Upper lobe of right lung (tissue), 1 donor: ENCODE measurements at places on chromosomes 4 and X.

GRCh38 chrX:151780621-151781020 is 46.1 kb downstream of the CNGA2 start:
- no peak for DNase-seq

- DNase-seq: no peak
These were observed 107.6 kb downstream of the QRFPR start for GRCh38 chr4:121273191-121273590.

GRCh38 chr4:99640676-99641075 is 17.0 kb downstream of the C4orf54 start:
- no peak for DNase-seq

DNA sequence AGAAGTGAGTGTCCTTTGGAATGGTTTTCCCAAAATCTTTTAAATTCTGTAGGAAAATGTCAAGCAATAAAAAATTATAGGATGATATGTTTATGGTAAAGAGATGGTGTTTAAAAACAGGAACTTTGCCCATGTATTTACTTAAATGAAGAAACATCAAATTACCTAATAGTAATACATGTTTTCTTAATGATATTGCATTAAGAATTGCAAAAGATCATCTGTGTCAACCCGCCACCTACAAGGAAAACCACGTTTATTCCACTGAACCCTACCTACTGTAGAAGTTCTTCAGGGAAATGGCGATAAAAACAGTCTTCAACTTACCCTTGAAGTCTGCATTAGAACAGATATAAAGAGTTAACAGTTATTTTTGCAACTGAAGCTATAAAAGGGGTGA is 67.2 kb upstream of the NDP start:
- DNase-seq: no peak

DNA sequence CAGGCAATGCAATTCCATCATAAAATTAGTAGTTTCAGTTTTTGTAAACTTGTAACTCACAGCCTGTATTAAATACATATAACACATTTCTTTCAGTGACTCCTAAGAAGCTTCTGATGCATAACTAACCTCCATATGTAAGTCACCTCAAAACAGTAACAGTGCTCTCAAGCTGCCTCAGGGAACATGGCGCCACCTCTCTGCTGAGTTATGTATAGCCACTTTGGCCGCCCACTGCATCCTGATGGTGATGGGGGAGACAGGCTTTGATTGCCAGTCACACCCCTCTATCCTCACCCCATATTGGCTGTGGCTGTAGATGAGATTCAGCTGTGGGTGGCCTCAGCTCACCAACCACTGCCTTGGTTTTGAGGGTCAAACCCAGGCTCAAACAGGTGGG is 54.3 kb downstream of the LRBA start:
- DNase-seq: no peak

DNA sequence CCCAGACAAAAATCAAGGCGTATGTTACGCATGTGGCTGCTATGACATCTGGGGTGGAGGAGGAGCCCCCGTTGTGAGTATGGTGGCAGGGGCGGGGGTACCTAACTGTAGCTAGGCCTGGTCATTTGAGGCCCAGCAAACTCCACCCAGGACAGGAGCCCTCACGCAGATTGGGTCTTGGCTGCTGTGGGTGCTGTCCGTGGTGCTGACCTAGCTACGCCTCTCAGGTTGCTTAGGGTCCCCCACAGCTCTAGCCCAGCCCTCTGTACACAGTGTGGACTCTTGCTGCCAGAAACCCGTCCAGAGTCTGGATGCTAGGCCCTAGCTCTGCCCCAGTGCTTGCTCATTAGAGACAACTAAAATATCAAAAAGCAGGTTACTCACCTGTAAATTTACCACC is 146.7 kb upstream of the PSAPL1 start:
- no peak for DNase-seq

DNA sequence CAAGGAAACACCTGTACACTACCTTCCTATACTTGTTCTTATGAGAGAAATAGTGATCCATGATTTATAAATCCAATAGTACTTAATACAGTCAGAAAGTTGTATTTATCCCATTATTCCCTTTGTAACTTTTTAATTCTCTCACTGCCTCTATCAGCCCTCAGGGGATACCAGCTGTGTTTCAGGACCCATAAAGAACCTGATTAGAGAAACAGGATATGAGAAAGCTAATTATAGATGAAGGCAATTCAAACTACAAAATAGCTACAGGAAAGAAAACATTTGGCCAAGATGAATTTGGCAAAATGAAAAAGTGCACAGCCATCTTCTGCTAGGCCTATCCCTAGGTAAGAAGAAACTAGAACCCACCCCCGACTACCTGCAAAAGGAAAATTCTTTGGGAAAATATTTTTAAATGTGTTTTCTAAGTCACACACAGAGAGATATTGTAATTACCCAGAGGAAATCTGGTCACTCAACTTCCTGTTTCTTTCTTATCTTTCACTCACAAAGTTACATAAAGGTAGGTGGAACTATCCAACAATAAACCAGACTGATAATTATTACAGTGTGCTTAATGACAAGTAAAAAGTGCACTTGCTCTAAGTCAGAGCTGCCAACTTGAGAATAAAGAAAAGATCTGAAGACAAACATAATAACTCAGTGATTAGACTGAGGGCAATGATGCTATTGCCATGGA is 836.5 kb upstream of the HTR2C start:
- DNase-seq: no peak

GRCh38 chrX:118971552-118971951 is 2.9 kb upstream of the LONRF3 start:
- no peak for DNase-seq

DNA sequence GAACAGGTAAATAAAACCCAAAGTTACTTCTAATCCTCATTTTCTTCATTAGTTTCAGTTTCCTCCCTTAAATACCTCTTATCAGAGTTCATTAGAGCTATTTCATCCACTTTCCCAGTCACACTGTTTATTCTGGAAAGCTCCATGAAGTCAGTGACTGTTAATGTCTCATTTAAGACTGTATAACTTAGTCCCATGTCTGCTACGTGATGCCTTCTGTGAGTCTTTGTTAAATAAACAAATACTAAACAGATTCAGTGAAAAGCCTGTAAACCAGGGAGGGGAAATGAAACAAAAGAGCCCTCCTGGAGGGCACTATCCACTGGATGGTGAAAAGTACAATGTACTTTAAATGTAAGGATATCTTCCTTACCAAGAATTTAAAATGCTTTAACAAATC is 24.7 kb downstream of the ACE2 start:
- no peak for DNase-seq

DNA sequence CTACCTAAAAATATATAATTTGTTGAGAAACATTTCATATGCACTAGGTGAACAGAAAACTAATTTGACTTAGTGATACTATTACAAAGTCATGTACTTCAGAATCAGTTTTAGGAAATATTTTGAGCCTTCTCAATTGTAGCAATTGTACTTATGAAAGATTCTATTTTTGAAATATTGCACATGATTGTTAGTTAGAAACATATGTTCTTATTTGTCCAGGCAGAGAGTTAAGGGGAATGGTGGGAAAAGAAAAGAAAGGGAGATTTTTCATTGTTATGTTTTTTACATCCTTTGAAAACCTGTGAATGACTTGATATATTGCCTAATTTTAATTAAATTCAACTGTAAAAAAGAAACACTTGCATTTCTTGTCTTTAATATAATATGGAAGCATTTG is 66.0 kb downstream of the GLRB start:
- no peak for DNase-seq

GRCh38 chrX:7059214-7059838 is 88.2 kb upstream of the STS start:
- DNase-seq: no peak

DNA sequence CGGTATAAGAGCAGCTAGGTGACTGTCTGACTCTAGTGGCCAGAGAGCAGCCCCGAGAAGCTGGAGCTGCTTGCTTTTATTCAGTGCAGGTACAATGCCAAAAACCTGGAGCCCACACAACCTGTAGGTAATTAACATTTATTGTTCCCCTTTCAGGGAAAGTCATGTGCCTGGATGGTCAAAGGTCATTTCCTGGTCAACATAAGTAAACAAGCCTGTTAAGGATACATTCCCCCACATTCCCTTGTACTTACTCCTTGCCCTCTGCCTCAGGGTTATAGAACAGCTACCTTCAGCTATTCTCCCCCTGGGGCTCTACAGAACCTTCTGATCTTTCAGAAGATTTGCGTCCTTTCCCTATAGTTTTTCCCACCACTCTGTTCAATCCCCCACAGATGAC is 253.4 kb downstream of the TMA16 start:
- no peak for DNase-seq

- no peak for DNase-seq
These were observed 236.3 kb upstream of the ADAMTS3 start for GRCh38 chr4:72805284-72805683.

DNA sequence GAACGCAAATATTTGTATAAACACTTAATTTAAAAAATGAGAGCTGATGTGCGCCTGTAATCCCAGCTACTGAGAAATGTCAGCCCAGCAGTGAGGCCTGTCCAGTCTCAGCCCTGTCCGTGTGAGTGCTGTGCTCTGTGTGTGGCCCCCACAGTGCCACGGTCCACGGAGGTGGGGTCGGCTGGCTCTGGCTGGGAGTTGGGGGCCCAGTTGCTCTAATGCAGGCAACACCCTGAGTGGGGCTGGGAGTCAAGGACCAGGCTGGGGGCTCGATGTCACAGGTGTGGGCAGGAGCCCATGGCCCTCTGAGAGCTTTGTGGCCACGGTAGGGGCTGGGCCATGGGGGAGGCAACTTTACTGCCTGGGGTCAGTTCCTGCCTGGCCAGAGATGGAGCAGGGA is 12.8 kb downstream of the PCGF3 start:
- DNase-seq: no peak

GRCh38 chrX:41153448-41153847 is 68.2 kb downstream of the USP9X start:
- no peak for DNase-seq

GRCh38 chrX:134013092-134013497 is 27.7 kb upstream of the GPC3 start:
- no peak for DNase-seq

DNA sequence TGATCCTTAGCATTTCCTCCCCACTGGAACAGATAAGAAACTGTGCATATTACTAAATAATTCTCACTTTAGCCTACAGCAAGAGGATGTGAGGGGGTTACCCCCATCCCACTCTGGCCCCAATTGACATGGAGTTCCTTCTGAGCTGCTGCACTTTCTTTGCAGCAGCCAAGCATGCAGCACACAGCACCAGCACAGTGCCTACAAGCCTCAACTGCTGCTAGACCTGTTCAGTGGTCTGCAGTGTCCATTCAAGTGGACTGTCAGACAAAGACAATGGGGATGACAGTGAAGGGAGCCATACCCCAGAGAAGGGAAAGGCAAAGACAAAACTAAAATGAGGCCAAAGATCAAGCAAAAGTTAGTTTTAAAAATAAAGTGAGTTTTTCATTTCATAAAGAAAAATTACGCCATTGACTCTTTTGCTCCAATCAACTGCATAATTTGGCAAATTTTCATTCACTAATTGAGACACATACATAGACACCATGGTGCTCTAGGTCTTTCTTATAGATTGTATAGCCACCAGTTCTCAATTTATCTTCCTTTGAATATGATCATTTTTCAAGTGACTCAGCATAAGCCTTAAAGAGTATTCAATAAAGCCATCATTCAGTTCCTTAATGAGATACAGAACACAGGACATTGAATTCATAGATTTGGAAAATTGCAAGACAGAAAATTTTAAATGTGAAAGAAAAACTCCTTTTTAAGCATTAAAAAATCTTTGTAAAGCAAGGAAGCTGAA is 410.6 kb downstream of the HNRNPD start:
- DNase-seq: no peak

DNA sequence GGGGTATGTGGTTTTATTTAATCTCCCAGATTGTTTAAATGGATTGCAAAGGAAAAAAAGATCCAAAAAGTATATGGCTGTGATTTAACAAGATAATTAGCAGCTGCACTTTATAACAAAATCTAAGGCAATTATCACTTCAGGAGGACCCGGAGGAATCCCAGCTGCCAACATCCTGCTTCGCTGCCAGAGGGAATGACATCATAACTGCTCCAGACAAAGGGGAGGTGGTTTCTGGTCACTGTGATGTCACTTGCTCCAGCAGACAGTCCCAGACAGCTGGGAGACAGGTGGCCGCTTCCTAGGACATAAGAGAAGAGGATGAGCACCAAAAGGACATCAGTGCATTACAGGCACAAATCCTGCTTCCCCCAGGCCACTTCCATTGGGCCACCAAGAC is 371.0 kb downstream of the BCOR start:
- no peak for DNase-seq

DNA sequence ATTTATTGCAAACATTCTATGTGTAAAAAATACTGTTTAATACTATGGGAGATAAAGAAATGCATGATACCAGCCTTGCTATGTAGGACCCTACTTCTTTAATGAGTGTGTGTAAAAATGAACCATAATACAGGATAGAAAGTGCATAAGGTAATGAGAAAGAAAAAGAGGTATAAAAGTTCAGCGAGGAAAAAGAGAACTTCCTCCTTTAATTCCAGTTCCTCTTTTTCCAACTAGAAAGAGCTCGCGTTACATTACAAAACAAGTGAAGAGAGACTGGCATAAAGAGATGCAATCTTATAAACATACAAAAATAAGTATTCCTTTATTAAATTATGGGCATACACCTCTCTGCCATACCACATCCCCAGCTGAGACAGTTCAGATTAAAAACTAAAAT is 77.4 kb downstream of the ANKRD17 start:
- no peak for DNase-seq

DNA sequence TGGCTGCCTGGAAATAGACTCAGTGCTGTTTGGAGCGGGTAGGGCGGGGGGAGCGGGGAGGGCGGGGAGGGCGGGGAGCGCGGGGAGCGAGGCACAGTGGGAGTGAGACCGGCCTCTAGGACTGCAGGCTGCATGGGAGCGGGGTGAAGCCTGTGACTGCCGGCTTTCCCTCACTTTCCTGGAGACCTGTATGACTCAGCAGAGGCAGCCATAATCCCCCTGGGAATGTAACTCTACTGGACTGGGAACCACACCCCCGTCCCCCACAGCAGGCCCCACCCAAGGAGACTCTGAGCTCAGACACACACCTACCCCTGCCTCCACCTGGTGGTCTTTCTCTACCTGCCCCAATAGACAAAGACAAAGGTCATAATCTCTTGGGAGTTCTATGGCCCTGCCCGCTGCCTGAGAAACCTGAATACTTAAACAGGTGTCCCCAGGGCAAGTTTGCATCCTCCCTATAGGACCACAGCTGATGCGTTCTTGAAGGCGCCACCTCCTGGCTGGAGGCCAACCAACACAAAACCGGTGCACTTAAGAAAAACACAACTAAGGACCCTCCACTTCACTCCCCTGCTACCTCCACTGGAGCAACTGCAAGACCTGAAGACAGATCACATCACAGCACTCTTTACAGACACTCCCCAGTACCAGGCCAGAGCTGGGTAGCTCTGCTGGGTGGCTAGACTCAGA is 18.0 kb downstream of the HDAC8 start:
- DNase-seq: no peak
